ENCODE measurements at places on chromosomes 3 and 15.

GRCh38 chr3:50314342-50314741 lies 8.2 kb downstream of the HYAL2 start:
- DNase-seq, result no peak

DNA sequence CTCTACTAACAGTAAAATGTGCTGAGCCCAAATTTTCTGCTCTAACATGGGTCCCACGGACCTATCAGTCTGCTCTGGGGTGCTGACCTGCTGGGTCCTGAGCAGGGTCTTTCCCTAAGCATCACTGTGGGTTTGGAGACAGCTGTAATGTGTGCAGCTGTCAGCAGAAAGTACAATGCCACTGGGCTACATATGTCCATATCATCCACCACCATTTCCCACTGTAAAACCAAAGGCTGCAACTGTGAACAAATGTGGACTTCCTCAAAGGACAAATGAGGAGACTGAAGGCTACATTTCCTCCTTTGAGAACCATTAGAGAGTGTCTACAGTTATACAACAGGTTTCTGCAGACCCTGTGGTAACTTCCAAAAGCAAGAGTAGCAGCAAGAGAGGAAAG lies 33.8 kb upstream of the IP6K2 start:
- no peak for DNase-seq

- no peak for DNase-seq
These were observed 46.9 kb upstream of the FLNB start for GRCh38 chr3:57961177-57961827.

DNA sequence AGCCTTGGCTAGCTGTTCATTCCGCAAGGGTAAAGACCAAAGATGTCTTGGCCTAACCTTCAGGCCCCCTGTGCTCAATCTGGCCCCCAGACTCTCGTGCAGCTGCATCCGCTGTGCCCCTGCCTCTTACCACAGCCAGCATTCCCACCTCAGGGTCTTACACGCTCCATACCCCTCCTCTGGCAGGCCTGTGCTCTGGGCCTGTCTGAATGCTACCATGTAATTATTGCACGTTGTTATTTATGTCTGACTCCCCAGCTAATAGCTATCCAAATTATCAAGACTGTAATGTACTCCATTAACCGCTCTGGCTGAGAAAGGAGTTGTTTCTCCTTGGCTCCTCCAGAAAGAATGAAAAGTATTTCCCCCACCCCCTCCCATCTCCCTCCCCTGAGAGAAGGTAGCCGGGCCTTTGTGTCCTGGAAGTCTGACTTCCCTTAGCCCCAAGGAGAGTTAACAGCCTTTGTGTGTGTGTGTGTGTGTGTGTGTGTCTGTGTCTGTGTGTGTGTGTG lies 54.5 kb upstream of the UBE2E1 start:
- DNase-seq, result peak; percentile 77

- no peak for DNase-seq
These were observed 259.7 kb downstream of the RBMS3 start for GRCh38 chr3:29540544-29540943.

DNA sequence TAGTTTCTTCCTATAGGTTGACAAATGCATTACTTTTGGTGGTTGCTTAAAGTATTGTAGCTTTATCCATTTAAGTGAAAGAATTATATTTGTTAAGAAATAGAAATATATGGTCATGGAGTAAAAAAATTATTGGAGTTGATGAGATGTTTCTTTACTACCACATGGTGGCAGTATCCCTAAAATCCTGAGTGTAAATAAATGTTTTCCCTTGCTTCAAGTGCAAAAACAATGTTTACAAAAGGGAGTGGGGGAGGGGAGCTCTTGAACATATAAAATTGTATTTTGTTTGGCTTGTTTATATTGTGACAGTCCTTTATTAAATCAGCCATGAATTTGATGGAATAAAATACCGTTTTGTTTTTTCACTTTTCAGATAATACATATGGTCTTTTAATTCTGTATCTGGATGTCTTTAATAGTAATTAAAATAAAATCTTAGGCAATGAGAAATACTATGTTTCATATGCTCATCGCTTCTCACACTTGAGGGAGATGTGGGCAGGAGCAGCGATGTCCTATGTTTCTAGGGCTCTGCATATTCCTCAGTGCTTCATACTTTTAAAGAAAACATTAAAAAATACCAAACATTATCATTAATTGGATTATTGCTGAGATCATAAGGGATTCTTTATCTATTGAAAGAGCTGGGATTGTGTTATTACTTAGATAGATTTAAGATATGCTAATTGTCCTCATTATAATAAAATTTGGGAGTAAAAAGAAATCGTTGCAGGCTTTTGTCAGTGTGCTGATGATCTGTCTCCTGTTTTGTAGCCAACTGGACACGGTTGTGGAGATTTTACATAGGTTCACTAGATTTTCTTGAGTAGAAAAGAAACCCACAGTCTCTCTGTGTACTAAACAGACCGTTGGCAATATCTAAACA lies 349.7 kb downstream of the TUSC7 start:
- peak; percentile 67 for DNase-seq

GRCh38 chr3:193346259-193346658 lies 32.3 kb downstream of the ATP13A5 start:
- no peak for DNase-seq

- no peak for DNase-seq
These were observed 175.3 kb upstream of the SLC2A2 start for GRCh38 chr3:171201825-171202224.

DNA sequence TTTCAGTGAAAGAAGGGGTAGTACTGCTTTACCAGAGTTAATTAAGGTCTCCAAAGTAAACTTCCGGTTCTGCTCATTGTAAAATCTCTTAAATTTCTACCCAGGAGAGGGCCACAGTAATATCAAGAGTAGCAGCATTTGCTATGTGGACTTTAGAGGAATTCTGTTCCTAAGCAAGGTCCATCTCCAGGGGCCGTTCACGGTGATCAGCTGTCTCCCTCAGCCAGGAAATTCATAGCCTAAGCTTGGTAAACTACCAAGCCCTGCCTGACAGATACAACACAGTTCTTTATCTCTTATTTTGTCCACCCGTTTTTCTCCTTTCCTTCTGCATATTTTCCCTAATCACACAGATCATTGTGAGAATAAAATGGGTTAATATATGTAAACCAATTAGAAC lies 2.3 kb downstream of the DUT start:
- DNase-seq, result no peak

DNA sequence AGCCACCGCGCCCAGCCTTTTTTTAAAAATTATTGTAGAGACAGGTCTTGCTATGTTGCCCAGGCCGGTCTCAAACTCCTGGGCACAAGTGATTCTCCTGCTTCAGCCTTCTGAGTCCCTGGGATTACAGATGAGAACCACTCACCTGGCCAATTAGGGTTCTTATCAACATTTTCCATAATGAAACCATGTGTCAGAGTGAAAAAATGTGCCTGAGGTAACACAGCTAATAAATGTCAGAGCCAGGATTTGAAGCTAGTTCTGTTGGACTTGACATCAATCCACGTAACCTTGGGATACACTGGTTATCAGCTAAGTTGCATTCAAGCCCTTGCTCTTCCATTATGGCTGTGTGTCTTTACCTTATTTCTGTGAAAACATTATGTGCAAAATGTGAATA lies 29.1 kb downstream of the CHST14 start:
- no peak for DNase-seq

DNA sequence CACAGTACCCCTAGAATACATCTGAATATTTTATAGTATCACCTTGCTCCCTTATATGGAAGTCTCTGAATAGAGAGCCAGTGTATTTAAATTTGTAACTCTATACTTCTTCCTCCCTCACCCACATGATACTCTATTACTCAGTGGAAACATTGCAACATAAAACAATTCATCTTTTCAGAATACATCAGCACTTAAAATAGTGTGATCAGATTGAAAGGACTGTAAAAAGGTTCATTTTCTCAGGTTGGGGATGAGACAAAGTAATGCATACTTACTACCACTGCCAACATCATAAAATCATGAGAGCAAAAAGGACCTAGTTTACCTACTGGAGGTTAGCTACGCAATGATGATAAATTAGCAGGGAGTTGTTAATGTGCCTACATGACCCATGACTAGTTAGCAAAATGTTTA lies 13.8 kb upstream of the THRB start:
- peak; percentile 81 for DNase-seq

- DNase-seq, result no peak
These were observed 139.9 kb downstream of the SRGAP3 start for GRCh38 chr3:9109568-9109914.

GRCh38 chr15:68421798-68422402 lies 10.1 kb downstream of the ITGA11 start:
- DNase-seq, result no peak

- DNase-seq, result no peak
These were observed 7.6 kb downstream of the OR5K4 start for GRCh38 chr3:98361289-98361688.

DNA sequence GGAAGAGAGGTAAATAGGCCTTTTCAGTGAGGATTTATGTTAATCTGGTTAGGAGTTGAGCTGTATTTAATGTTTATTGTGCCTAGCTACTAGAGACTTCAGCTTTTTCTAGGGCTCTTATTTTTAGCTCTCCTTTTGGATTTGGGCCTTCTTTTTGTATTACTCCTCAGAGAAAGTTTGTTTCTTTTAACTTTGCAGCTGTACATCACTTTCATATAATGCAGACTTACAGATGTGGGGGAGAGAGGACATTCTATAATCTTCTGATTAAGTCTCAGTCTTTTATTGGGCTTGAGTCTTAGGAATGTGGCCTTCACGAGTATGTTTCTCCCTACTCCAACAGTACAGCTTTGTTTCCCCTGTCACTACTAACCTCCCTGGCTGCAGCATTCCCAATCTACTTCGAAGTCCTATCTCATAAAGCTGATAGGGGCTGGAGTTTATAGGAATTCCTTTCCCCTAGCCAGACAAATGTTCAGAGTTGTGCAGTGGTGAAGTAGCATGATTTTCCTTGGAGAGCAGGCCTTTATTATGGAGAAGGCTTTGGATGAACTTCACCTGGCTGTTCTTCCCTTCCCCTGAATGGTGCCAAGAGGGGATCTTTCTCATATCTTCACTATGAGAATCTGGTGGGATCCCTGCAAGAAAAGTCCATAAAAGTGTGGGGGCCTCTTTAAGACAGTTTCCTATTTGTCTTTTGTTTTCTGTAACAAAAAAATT lies 82.2 kb upstream of the CBLB start:
- no peak for DNase-seq

- DNase-seq, result no peak
These were observed 7.3 kb downstream of the FAM131A start for GRCh38 chr3:184344579-184345316.

DNA sequence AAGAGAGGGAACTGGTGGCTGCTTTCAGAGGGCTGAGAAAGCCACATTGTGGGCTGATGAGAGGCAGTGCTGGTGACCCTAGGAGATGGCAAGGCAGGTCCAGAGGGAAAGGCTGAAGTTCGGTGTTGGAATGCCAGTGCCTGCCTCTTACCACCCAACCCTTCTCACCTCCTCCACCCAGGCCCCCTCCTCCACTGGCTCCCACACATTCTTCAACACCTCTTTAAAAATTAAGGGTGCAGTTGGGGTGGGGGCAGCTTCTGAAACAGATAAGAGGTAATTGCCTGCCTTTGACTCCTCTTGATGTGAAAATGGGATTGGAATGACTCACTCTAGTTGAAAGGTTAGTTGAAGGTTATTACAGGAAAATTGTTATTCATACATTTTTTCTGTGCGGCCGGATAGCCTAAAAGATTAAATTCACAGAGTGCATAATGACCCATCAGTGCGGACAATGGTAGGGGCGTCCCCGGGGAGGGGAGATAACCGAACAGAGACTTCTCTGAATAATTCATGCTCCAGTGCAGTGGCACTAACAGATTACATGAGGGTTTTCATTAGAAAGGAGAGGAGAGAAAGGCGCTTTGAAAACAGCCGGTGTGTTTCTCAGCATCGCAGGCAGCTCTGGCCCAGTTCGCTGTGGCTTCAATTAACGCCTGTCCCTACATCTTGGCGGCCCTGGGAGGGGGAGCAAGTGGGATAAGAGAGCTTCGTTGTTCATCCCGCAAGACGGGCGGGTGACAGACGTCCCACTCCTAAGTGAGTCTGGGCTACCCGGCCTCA lies 212.4 kb downstream of the TLE3 start:
- DNase-seq, result no peak

GRCh38 chr3:141447383-141447782 lies 39.4 kb upstream of the RASA2 start:
- DNase-seq, result no peak

- DNase-seq, result no peak
These were observed 73.0 kb upstream of the ADPGK start for GRCh38 chr15:72856549-72857040.

- peak; percentile 16 for DNase-seq
These were observed 172.1 kb upstream of the LRRN1 start for GRCh38 chr3:3627114-3627513.

DNA sequence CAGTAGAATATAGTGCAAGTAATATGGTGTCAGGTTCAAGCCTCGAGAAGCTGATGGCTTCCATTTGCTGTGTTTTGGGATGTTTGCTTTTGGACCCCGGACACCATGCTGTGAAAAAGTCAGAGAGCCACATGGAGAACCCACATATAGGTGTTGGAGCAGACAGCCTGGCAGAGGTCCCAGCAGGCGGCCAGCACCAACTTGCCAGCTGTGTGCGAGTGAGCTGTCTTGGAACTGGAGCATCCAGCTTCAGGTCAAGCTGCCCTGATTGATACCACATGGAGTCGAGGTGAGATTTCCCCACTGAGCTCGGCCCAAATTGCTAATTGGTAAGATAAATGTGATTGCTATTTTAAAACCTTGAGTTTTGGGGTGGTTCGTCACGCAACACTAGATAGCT lies 185.7 kb upstream of the TBL1XR1 start:
- no peak for DNase-seq

- no peak for DNase-seq
These were observed at the start of gene COLQ for GRCh38 chr3:15521573-15521965. Gene COLQ, minus strand, starts transcription at chr3:15521706. Its CDS starts 81 bp downstream, at chr3:15521625.

- no peak for DNase-seq
These were observed 217.1 kb downstream of the OTOL1 start for GRCh38 chr3:161713731-161714130.

GRCh38 chr3:5787861-5788488 lies 600.5 kb downstream of the EDEM1 start:
- DNase-seq, result peak; percentile 25

DNA sequence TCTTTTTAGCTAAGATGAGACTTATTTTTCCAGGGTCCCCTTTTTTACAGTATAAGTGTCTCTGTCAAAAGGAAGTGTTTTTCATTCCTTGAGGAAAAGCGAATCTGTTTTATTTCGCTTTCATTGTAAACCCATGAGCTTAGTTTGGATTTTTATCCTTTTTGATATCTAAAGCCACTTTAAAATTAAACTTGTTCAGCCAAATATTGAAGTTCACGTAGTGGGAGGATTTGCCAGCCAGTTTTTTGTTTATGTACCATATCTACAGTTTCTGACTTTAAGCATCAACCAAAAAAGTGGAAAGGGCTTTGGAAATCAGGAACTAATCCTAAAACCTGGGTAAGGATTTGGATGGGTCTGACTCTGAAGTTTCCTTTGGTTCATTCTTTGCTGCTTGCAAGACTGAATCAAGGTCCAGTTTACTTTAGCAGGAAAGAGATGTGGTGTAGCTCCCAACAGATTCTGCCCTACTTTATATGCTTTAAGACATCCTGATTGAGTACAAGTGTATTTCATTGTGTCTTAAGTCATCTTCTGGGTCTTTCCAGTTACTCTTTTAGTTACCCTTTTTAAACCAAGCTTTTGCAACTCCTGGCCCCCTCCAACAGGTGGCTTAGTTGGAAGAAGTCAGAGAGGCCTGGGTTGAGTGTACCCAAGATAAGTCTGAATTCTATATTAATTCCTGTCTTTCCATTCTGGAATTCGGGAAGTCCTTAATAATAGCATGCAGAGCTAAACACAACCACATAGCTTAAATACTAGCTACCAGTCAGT lies 69.2 kb upstream of the LIMD1 start:
- DNase-seq, result no peak

Data from renal cortical epithelial cell (primary cell).